Astrocyte of the spinal cord (primary cell): ENCODE measurements at places on chromosomes 5 and 9.

DNA sequence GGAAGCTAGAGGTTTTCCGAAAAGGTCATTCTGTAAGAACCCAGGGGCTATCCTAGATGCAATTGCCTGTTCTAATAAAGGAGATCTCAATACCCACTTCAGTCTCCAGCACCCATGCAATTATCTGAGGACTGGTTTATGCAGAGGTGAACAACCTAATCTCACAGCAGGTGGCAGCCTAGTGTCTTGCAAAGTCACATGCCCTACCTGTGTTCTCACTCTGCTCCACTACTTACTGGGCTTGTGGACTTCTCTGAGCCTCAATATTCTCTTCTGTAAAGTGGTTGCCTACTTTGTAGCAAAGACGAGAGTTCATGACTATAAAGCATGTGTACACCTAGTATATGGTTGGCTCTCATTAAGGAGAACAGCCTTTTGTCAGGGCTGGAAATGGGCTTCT lies 21.0 kb upstream of the ALDH1B1 start:
- DNase-seq = no peak

DNA sequence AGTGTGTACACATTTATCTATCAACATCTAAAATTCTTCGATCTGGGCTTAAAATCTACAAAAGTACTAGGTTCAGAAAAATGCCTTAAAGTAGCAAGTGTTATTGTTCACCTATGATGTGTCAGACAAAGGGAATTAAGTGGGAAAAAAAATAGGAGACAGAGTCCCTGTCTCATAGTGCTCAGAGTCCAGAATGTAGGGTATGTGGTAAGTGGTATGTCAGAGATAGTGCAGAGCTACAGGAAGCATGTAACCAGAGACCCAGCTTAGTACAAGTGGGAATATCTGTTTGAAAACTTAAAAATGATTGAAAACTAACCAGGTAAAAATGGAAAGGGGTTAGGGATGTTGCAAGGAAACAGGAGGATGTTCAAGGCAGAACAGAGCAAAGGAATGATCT lies 482.8 kb downstream of the ELAVL2 start:
- no peak for DNase-seq

DNA sequence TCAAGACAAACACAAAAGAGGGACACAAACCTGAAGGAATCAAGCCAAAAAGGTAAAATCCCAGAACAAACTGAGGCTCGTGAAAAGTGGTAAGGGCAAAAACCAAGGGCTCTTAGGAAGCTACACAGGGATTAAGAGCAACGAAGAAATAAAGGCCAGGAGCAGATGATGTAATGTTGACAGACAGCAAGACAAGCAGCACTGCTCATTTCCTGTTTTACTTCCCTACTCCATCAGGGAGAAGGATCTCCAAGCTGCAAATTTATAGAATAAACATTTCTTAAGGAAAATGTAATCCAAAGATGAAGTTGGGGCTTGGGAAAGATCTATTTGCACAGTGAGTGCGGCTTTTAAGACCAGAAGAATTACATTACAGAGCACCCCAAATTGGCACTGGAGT lies 182.3 kb upstream of the MAP1B start:
- peak; percentile 66 for DNase-seq

- no peak for DNase-seq
These were observed 106.5 kb upstream of the PRRC1 start for GRCh38 chr5:127410959-127411358.

GRCh38 chr5:180370861-180371641 lies 17.9 kb upstream of the GFPT2 start:
- no peak for DNase-seq

GRCh38 chr5:113081881-113082546 lies 105.4 kb downstream of the DCP2 start:
- peak; percentile 96 for DNase-seq

DNA sequence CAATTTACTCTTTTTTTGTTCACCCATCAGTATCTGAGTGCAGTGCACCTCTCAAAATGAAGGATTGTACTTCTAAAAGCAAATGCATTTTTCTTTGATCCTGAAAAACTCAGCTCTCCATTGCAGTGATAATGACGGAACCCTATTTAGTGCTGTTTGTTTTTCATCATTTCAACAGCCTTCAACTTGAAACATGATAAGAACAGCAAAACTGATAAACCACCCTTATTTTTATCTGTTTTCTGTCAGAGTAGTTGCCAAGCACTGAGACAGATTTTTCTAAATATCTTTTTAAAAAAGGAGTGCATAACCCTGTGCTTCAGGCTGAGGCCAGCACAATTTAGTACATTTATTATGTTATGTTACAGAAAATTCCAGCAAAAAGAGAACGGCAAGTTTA lies 549.8 kb upstream of the DMAC1 start:
- DNase-seq = no peak

DNA sequence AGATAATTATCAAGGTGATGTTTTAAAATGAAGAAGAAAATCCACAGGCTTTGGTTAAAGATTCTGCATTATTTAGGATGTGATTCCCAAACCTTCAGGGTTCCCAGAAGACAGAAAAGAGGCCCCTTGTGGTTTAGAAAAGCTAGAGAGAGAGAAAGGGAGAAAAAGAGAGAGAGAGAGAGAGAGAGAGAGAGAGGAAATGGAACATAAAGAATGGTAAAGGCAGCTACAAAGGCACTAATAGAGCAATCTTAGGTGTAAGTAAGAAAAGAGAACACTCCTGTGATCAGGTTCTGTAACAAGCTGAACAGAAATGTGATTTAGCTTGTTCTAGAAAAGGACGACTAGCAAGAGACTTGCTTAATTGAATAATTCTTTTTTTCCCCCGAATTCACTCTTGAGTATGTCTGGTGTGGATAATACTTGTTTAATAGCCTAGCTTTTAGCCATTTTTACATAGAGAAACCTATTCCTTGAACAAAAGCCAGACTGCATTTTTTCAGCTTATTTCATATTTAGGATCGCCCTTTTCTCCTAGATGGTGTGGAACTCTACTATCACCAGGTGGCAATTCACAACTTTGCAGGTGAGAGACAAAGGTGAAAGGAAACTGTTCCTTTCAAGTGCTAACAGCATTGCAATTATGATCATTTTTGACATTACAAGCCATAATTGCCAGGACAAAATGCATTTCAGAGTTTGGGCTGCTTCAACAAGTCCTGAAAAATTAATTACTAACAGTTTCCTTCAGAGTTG lies 57.6 kb upstream of the SH3GL2 start:
- DNase-seq = no peak

DNA sequence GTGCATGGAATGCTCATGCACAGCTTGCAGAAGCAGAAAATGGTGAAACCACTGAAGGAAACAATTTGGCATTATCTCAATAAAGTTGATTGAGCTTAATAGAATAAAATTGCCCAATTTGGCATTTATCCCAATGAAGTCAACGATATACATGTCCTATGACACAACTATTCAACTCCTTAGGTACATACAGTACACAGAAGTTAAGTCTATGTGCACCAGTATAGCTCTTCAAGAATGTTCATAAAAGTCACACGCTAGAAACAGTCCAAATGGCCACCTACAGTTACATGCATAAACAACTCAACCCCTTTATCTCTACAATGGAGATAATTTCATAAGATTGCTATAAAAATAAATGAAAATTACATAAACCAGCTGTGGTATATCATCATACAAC lies 184.5 kb downstream of the DENND1A start:
- DNase-seq = no peak

DNA sequence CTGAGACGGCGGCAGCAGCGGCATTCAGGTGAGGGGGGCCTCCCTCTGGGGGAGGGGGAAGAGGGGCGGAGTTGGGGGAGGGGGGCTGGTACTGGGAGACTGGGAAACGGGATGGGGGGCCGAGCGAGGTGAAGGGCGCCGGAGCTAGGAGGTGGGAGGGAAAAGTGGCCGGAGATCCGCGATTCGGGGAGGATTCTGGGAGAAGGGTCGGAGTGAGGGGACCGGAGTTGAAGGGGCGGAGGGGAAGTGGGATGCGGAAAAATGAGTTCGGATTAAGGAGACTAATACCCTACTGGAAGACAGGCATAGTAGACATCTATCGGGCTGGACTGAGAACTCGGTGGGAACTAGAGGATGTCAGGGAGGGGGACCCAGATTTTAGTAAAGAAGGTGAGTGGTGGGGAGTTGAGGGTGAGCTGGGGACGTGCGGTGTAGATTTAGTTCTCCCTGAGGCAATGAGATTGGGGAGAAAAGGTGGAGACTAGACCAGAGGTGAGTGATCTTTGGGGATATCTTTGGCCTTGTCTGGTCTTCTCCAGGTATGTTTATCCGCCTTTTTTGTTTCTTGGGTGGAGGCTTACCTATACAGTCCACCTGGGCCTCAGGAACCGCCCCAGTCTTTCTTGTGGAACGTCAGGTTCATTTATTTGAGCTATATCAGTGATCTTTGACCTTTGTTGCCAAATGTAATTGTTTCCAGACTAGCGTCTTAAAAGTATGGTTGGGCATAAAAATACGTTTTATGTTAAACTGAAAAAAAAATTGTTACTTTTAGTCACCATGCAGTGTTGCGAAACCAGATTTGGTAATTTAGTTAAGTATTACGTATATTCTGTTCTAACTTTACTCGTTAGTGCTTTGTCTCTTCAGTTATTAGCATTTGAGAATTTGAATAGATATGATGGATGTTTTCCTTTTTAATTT lies 632 bp downstream of the UBAP1 start:
- DNase-seq = peak; percentile 42

DNA sequence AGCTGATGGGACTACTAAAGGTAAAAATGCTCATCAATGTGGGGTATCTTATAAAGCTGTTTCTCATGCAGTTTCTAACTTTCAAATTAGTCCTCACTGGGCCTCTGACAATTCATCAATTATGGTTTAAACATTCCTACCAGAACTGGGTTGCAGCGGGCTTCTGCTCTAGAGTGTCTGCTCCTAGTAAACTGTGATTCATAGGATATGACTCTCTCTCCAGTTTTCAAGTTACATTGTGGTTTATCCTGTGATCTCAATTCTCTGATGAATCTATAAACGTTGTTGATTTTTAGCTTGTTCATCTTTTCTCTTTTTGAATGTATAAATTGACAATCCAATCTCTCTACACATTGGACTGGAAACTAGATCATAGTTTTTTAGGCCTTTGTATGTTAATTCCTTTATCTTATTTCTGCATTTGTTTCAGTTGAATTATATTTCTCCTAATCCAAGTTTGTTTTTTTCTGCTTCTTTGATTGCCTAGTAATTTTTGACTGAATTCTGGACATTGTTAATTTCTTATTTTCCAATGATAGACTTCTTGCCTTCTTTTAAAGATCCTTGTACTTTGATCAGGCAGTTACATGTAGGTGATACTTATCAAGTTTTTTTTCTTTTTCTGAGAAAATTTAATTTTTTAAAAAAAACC lies 822.6 kb downstream of the TLE1 start:
- peak; percentile 29 for DNase-seq

DNA sequence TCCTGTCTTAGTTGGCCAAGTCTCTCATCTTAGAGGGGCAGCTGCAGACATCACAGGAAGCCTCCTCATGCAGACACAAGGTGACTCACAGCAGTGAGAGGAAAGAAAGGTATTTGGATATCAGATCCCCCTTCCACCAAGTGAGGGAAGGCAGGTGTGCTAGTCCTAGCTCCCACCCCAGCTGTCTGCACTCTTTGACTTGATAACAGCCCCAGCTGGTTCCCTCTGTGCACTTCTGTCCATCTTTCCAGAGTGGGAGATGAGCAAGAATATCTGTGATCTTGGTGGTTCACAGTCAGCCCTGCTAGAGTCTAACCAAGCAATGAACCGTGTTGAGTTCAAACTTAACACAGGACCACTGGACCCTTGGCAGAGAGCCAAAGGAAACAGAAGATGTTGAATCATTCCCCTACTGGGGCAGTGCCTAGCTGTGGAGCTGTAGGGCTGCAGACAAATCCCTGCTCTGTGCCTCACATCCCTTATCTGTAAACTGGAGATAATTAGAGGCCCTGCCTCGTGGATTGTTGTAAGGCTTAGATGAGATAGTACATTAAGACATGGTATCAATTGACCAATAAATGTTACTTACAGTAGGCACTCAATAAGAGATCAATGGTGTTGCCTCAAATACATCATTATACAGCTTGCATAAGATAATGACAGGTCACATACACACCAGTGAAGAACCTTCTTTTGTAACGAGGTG lies 39.1 kb downstream of the SH3RF2 start:
- peak; percentile 94 for DNase-seq

DNA sequence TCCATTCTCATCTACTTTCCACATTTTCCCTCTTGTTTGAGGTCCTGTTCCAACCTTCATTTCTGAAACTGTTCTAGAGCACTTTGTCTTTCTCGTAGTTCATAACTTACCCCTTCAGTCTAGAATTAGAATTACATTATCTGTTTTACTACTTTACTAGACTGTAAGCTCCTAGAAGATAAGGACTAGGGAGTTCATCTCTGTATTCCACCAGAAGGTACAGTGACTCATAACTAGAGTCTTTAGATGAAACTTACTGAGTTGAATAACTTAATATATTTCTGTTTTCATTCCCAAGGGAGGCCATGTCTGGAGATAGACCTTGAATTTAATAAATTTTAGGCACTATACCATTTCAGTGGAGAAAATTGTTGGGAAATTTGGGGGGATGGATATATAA lies 38.7 kb downstream of the G3BP1 start:
- no peak for DNase-seq

DNA sequence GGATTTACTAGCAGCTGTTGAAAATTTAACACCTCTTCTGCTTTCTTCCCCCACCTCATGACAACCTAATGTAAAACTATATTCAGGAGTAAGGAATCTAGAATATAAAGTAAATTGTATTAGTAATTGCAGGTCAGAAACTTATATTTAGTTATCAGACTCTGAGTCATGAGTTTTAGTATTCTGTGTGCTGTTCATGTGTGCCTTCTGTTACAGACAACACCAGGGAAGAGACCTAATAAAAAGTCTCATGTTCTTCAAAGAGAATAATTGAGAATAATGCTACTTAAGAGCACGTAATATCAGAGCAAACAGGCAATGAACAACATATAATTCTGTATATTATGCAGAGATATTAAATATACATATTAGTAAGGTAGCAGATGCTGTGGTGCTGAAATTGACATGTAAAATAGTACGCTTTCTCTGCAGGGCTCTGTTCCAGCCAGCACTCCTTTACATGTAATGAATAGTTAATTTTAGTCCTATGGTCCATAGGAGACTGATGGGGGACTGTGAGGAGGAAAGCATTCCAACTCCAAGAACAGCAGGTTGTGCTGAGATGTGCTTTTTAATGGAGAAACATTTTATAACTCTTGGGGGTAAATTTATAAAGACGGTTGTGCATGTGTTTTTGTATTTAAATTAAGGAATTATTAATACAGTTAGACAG lies 106.4 kb downstream of the ZSWIM6 start:
- DNase-seq = no peak

- DNase-seq = no peak
These were observed 524 bp downstream of the CYFIP2 start for GRCh38 chr5:157266286-157267007.

GRCh38 chr5:78979909-78980308 lies 5.2 kb downstream of the ARSB start:
- DNase-seq = no peak

- no peak for DNase-seq
These were observed 15.1 kb downstream of the RHOBTB3 start for GRCh38 chr5:95746194-95746593.
